ENCODE measurements at places on chromosomes 12 and 14.

GRCh38 chr14:59161561-59162175 lies 26.8 kb upstream of the DAAM1 start:
- H3K4me3 ChIP-seq: no peak overlapping the region
- peak; percentile 83 for DNase-seq
- no peaks in the 10 kb centered on the region for H3K36me3 ChIP-seq
- no peaks in the 10 kb centered on the region for H3K4me1 ChIP-seq
- H3K27ac ChIP-seq: no peak overlapping the region
- no peaks in the 10 kb centered on the region for H3K27me3 ChIP-seq

DNA sequence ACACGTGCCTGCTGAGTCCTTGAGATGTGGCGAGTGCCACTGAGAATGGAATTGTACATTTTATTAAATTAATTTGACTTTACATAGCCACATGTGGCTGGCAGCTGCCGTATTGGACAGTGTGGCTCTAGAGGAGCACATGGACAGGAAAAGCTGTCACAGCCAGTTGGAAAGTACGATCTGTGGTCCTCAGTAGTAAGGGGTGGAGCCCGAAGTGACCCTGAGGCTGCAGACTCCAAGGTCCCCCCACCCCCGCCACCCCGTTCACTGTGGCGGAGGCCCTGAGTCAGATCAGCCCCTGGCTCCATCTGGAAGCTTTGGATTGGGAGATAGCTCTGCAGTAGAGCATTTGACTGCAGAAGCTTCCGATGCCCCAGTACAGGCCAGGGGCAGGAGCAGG lies 25.8 kb upstream of the BEGAIN start:
- no peaks in the 10 kb centered on the region for H3K27me3 ChIP-seq
- DNase-seq: no peak
- no peak overlapping the region for H3K4me3 ChIP-seq
- H3K36me3 ChIP-seq: no peaks in the 10 kb centered on the region
- H3K27ac ChIP-seq: no peak overlapping the region
- H3K4me1 ChIP-seq: peaks cover 4% of the 10 kb centered on the region

DNA sequence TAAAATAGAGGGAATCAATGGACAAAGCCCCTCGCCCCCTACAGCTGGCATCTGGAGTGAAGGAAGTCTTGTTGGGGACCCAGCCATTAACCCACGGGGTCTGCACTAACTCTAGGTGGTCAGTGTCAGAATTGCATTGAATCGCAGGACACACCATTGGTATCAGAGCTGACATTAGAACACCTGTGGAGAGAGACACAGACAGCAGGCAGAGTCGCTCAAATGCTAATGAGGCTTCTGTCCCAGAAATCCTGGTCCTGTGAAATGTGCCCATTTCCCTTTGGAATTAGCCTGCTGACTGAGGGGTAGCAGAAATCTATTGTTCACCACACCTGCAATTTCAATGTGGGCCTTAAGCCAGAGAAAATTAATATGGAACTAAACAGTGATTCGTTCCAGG lies 33.0 kb downstream of the TMEM132D start:
- H3K4me3 ChIP-seq: no peak overlapping the region
- peaks cover 4% of the 10 kb centered on the region for H3K27me3 ChIP-seq
- DNase-seq: no peak
- H3K4me1 ChIP-seq: no peaks in the 10 kb centered on the region
- no peak overlapping the region for H3K27ac ChIP-seq
- H3K36me3 ChIP-seq: no peaks in the 10 kb centered on the region

- DNase-seq: no peak
- H3K36me3 ChIP-seq: no peaks in the 10 kb centered on the region
- H3K4me3 ChIP-seq: no peak overlapping the region
- H3K4me1 ChIP-seq: no peaks in the 10 kb centered on the region
- H3K27me3 ChIP-seq: no peaks in the 10 kb centered on the region
Measured at GRCh38 chr12:63042646-63043045, 107.7 kb upstream of the PPM1H start.

GRCh38 chr12:41485203-41485602 lies 297.1 kb downstream of the PDZRN4 start:
- no peak for DNase-seq
- no peaks in the 10 kb centered on the region for H3K4me1 ChIP-seq
- H3K36me3 ChIP-seq: no peaks in the 10 kb centered on the region

- no peaks in the 10 kb centered on the region for H3K4me1 ChIP-seq
- no peak overlapping the region for H3K27ac ChIP-seq
- no peaks in the 10 kb centered on the region for H3K27me3 ChIP-seq
- no peak overlapping the region for H3K4me3 ChIP-seq
Measured at GRCh38 chr14:64788706-64789105, 84.5 kb downstream of the PLEKHG3 start.

DNA sequence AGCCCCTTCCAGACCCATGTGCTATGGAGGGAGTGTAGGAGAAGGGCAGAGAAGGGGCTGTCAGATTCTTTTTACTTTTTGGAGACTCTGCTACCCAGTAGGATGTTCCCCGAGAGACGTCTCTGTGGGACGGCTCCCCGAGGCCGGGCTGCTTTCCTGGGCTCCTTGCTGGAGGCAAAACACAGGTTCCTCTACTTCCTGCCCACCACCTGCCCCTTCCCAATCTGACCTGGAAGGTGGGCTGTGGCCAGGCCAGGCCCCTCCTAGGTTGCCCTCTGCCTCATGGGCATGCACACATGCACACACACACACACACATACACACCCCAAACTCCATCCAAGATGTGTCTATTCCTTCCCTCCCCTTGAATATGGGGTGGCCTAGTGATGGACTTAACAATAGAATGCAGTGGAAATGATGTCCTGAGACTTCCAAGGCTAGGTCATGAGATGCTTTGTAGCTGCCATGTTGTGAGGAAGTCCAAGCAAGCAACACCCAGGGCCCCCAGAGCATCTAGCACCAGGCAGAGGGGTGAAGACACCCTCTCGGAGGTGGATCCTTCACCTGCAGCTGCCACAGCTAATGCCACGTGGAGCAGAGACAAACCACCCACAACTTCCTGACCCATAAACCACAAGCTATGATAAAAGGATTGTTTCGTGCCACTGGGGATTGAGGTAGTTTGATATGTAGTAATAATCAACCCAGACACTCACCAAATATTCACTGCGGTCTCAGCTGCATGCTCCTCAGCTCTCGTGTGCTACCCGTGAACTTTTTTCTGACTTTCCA lies 1.6 kb upstream of the ASB2 start:
- no peak overlapping the region for H3K27ac ChIP-seq
- no peaks in the 10 kb centered on the region for H3K36me3 ChIP-seq
- no peak for DNase-seq
- peaks cover 7% of the 10 kb centered on the region for H3K4me1 ChIP-seq

DNA sequence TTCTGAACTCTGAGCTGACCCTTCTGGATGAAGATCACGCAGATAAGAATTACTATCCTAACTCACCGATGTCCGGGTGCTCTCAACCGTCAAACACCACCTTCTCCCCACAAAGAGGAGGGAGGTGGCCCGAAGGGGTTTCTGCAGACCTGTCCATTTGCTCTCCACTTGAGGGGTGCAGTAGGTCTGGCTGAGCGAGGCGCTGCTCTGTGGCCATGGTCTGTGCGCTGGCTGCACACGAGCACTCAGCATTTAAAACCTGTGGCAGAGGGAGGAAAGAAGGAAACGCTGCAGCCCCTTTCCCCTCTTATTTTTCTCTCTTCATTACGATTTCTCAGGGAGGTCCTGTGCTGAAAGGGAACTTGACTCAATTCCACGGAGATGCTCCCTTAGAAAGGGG lies 1.5 kb upstream of the HOXC13 start:
- peaks cover 2% of the 10 kb centered on the region for H3K4me1 ChIP-seq
- H3K27ac ChIP-seq: no peak overlapping the region
- no peaks in the 10 kb centered on the region for H3K36me3 ChIP-seq
- peak; percentile 8 for DNase-seq

- H3K27me3 ChIP-seq: no peaks in the 10 kb centered on the region
- no peaks in the 10 kb centered on the region for H3K36me3 ChIP-seq
- DNase-seq: peak; percentile 67
Measured at GRCh38 chr12:69008520-69008919, 75.5 kb upstream of the CPM start.

- H3K4me3 ChIP-seq: no peak overlapping the region
- DNase-seq: no peak
Measured at GRCh38 chr12:94686834-94687628, 36.7 kb upstream of the TMCC3 start.

DNA sequence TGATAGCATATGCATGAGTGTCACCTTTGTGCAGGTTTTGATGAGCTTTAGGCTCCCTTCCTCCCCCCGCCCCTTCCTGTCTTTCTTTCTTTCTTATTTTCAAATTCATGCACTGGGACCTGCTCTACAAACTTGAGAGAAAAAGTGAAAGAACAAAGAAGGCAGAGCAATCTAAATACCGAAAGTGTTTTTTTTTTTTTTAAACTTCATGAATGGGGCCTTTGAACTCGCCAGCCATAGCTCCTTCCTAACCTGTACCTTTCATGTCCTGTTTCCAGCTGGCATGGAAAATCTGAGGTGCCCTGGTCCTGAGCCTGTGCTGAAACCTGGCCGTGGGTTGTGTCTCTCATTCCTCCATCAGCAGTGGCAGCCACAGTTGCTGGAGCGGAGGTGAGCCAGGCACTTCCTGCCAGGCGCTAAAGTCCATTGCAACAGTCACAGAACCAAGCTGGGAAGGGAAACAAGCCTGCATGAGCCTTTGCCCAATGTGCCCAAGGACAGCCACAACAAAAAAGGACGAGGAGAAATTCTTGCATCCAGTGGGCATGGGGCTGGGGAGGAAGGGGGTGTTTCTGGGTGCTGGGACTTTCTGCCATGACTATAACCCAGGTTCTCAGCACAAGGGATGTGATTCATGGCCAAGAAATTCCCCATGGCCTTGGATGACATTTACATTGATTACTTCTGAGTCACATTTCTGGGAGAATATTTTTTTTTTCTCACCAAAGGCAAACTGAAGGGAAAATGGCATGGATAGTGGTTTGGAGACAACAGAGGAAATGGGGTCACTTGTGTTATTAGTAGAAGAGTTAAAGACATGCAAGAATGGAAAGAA lies 102.7 kb downstream of the TMEM30B start:
- no peak overlapping the region for H3K27ac ChIP-seq
- H3K4me3 ChIP-seq: no peak overlapping the region
- H3K36me3 ChIP-seq: no peaks in the 10 kb centered on the region
- H3K4me1 ChIP-seq: peaks cover 6% of the 10 kb centered on the region

GRCh38 chr14:104499784-104500760 lies 79.5 kb upstream of the C14orf180 start:
- no peaks in the 10 kb centered on the region for H3K4me1 ChIP-seq
- no peak overlapping the region for H3K4me3 ChIP-seq
- no peaks in the 10 kb centered on the region for H3K27me3 ChIP-seq
- H3K27ac ChIP-seq: no peak overlapping the region
- H3K36me3 ChIP-seq: no peaks in the 10 kb centered on the region

- no peaks in the 10 kb centered on the region for H3K36me3 ChIP-seq
- no peaks in the 10 kb centered on the region for H3K4me1 ChIP-seq
- no peak overlapping the region for H3K27ac ChIP-seq
- H3K27me3 ChIP-seq: no peaks in the 10 kb centered on the region
Measured at GRCh38 chr14:79972230-79972629, 239.1 kb downstream of the DIO2 start.

DNA sequence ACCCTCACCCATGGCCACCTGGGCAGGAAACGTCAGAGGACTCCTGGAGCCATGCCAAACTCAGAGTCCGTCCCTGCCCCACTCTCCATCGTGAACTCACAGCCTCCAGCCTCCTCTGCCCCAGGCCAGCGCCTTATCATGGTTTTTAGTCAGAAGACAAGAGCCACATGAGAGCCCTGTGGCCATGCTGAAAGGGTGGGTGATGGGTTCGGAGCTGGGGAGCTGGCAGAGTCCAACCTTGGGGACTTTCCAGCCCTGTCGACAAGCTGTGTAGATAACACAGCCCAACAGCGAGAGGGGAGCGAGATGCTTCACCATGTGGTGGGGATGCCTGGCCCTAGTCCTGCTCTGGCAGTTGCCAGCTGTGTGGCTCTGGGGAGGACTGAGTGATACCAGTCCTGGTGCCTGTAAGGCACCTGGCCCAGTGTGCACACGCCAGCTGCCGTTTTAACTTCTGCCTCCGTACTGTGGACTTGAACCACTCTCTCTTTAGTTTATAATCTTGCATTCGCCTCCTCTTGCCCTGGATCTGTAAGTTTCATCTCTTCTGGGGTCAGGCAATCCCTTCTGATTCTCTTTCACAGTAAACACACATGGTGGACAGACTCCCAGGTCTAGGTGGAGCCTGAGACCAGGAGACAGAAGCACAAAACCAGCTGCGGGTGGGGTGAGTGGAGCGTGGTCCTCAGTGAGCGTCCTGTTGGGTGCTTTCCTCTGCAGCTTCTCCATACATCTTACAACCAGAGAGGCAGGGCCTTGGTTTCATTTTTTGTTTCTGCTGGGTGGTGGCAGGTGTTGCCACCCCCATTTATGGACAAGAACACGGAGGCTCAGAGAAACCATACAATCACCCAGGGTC lies 55.3 kb downstream of the RIN3 start:
- no peaks in the 10 kb centered on the region for H3K27me3 ChIP-seq
- peaks cover 1% of the 10 kb centered on the region for H3K4me1 ChIP-seq
- H3K36me3 ChIP-seq: no peaks in the 10 kb centered on the region

GRCh38 chr14:79328863-79329262 lies 882.4 kb downstream of the DIO2 start:
- H3K4me3 ChIP-seq: no peak overlapping the region
- H3K27me3 ChIP-seq: no peaks in the 10 kb centered on the region
- H3K36me3 ChIP-seq: no peaks in the 10 kb centered on the region

DNA sequence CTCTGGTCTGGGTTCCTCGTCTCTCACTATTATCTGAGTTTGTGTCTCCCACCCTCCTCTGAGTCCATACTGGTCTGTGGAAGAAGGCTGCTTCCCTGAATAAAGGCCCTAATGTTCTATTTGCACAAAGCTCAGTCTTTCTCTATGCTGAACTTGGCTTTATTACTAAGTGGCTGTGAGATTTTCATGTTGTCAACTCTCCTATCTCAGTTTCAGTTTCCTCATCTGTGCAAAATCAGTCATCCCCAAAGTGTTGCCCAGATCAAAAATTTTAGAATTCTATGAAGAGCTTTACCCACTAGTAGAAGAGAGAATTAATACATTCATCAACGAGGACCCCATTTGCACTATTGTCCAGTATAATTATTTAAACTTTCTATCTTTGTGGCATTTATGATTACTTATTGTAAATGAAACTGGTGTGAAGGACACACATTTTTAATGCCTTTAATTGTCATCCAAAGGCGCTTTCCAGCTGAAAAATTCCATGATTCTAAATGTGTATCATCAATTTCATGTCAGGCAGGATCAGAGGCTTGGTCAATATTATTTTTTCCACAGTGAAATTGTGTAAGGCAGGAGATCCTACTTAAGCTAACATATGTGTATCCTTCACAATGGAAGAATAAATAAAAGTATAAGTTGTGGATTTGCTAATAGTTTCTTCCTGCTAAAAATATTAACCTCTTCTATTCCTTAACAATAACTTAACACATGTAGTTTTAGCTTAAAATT lies 79.1 kb upstream of the EEA1 start:
- H3K27me3 ChIP-seq: no peaks in the 10 kb centered on the region
- H3K36me3 ChIP-seq: no peaks in the 10 kb centered on the region
- H3K4me1 ChIP-seq: peaks cover 12% of the 10 kb centered on the region
- H3K4me3 ChIP-seq: no peak overlapping the region
- no peak for DNase-seq

- H3K27ac ChIP-seq: no peak overlapping the region
- H3K27me3 ChIP-seq: no peaks in the 10 kb centered on the region
Measured at GRCh38 chr12:58489394-58489793, 430.9 kb downstream of the LRIG3 start.

GRCh38 chr14:91277546-91278382 lies 33.3 kb upstream of the GPR68 start:
- H3K36me3 ChIP-seq: no peaks in the 10 kb centered on the region
- no peaks in the 10 kb centered on the region for H3K4me1 ChIP-seq
- DNase-seq: no peak
- no peak overlapping the region for H3K27ac ChIP-seq
- H3K27me3 ChIP-seq: no peaks in the 10 kb centered on the region
